GM23248 (cell line): ENCODE measurements at places on chromosomes 2 and 18.

- DNase-seq: no peak
Observed at GRCh38 chr2:175855236-175855635, 146.8 kb downstream of the LNPK start.

- no peak for DNase-seq
Observed at GRCh38 chr2:136334967-136335366, 217.0 kb upstream of the CXCR4 start.

DNA sequence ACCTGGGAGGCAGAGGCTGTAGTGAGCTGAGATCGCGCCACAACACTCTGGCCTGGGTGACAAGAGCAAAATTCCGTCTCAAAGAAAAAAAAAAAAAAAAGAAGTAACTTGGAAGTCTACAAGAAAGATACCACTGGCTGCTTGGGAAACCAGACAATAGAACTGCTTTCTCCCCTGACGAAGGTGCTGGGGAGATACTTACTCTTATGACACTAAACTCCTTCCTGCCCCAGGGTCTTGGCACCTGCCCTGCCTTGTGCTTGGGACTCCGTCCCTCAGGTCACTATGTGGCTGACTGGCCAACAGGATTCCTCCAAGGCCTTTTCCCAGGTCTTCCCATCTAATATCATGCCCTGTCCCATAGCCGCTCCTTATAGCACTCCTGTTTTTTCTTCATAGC is 30.7 kb downstream of the INPP5D start:
- no peak for DNase-seq

GRCh38 chr2:163984986-163985385 is 249.2 kb upstream of the FIGN start:
- DNase-seq: no peak

- DNase-seq: no peak
Observed at GRCh38 chr2:240947176-240947575, 41.0 kb downstream of the CROCC2 start.

DNA sequence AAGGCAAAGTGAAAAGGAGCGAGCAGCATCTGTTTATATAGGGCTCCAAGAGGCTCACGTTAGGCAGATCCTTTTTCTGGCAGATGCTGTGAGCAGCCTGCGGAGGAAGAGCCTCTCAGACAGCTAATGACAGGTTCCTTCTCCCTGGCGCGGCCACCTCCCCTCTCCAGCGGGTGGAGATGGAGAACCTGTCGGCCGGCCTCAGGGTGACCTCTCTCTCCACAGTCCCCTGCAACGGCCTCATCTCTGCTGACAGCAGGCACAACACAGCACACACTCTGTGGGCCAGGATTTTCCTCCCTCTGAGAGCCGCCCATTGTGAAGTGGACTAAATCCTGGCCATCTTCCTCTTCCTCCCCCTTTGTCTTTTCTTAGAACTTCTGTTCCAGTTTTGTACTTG is 119.8 kb downstream of the PRKCE start:
- DNase-seq: peak; percentile 58

- peak; percentile 90 for DNase-seq
Observed at GRCh38 chr2:152432206-152432653, 97.3 kb downstream of the FMNL2 start.

DNA sequence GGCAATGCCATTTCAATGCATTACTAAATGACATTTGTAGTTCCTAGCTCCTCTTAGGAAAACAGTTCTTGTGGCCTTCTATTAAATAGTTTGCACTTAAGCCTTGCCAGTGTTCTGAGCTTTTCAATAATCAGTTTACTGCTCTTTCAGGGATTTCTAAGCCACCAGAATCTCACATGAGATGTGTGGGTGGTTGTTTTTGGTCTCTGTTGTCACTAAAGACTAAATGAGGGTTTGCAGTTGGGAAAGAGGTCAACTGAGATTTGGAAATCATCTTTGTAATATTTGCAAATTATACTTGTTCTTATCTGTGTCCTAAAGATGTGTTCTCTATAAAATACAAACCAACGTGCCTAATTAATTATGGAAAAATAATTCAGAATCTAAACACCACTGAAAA is 45.3 kb downstream of the HADHB start:
- DNase-seq: no peak

- no peak for DNase-seq
Observed at GRCh38 chr2:121018136-121019061, 266.6 kb downstream of the TFCP2L1 start.

DNA sequence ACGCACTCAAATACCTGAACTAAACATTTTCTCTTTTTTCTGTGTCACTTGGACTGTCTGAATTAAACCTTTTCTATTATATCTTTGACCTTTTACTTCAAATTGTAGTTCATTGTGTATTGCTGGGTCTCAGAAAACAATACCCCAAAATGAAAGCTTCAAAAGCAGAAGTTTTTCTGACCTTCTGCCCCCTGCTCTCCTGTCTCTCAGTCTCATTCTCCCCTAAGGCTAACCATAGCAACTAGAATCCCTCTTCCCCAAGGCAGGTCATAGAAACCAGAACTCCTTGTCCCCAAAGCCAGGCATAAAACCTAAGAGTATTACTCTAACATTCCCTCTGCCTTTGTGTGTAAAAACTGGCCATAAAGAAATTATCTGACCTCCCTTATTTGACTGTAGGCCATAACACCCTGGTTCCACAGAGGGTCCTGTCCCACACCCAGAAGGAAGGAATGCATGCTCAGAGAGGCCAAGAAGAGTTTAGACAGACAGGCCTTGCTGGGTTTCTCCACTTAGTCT is 93.5 kb upstream of the B3GNT2 start:
- DNase-seq: no peak

GRCh38 chr2:241289053-241289452 is 26.4 kb downstream of the HDLBP start:
- peak; percentile 7 for DNase-seq

- no peak for DNase-seq
Observed at GRCh38 chr2:84908948-84909713, 3.7 kb downstream of the TMSB10 start.

DNA sequence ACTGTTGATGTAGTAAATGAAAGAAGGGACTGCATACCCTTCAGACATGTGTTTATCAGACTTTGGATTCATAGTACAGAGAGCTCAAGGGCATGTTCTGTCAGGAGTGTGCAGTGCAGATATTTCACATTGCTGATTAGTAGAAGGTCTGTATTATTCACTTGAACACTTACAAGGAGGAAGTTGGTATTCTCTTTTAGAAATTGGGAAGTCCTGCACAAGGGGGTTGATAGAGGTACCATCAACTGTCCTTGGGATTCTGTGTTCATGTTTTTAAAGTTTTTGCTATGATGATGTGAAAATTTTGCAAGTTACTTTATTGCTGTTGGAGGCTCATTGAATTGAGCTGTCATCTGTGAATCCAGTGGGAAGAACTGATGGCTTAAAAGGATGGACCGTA is 6.7 kb downstream of the PSMD1 start:
- DNase-seq: no peak

- peak; percentile 47 for DNase-seq
Observed at GRCh38 chr2:236309669-236310029, 45.4 kb upstream of the ASB18 start.

- DNase-seq: no peak
Observed at GRCh38 chr2:235903782-235904584, 264.2 kb downstream of the GBX2 start.

DNA sequence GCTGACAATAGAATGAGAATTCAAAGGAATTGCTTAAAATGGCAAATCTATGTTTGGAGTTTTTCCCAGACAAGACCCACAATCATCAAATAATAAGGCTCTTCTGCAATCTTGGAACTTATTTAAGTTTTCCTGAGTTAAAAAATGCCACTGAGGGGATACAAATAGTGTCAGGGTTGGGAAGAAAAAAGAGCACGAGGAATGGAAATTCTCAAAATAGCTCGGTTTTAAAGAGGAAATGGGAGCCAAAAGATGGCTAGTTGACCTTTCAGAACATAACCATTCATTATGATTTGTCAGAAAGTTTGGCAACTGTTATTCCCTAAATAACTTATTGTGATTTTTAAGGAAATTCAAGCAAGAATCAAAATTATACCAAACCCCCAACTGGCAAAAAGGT is 127.7 kb downstream of the RAPGEF4 start:
- no peak for DNase-seq

DNA sequence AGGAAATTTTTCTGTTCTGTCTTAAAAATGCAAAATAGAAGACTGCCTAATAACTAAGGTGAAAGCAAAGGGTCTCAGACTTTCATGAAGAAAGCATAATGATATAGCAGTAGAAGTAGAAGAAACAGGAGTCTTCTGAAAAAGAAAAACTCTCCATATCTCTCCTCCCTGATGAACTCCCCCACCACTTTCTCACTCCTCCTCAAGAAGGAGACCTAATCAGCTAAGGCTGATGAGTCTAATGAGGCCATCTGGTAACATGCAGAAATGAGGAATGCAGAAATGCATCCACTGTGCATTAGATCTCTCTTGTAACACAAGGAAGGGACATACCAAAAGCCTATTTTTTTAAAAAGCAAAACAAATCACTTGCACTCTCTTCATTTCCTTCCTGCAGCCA is 273.7 kb upstream of the UBE2E3 start:
- no peak for DNase-seq

GRCh38 chr18:76844742-76845477 is 22.6 kb downstream of the ZNF236 start:
- peak; percentile 23 for DNase-seq

- DNase-seq: no peak
Observed at GRCh38 chr2:236613612-236614011, 44.0 kb downstream of the ACKR3 start.

GRCh38 chr2:117273009-117273671 is 541.4 kb upstream of the DDX18 start:
- DNase-seq: no peak

DNA sequence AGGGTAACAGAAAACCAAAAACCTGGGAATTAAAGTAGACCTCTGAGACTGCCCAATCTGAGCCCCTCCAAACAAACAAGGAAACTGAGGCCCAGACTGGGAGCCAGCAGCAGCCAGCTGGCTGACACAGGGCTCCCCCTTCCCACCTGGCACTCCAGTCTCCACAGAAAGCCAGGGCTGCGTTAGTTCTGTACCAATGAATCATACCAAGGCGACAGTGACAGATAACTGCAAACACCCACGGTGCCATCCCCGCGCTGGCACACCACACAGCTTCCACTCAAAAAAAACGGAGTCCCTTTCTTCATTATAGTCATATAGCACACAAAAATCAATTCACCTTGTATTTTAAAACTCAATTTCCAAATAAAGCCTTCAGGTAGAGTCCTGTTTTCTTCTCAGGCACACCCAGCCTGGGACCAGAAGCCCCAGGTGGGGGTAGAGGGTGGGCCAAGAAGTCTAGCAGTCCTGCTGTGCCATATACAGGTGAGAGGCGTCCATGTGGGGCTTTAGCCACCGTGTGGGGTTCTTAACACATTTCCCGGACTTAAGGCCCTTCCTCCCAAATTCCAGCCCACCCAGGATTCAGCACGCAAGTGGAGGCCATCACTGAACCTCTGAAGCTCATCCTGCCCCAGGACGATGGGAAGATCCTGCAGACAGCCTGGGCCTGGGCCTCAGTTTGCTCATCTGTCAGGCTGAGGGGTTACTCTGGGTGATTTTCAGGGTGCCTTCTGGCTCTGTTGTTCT is 1.2 kb downstream of the PER2 start:
- peak; percentile 52 for DNase-seq

GRCh38 chr18:56959120-56959519 is 187.8 kb upstream of the BOD1L2 start:
- DNase-seq: no peak

- DNase-seq: peak; percentile 3
Observed at GRCh38 chr18:5979176-5979888, 84.0 kb upstream of the TMEM200C start.

DNA sequence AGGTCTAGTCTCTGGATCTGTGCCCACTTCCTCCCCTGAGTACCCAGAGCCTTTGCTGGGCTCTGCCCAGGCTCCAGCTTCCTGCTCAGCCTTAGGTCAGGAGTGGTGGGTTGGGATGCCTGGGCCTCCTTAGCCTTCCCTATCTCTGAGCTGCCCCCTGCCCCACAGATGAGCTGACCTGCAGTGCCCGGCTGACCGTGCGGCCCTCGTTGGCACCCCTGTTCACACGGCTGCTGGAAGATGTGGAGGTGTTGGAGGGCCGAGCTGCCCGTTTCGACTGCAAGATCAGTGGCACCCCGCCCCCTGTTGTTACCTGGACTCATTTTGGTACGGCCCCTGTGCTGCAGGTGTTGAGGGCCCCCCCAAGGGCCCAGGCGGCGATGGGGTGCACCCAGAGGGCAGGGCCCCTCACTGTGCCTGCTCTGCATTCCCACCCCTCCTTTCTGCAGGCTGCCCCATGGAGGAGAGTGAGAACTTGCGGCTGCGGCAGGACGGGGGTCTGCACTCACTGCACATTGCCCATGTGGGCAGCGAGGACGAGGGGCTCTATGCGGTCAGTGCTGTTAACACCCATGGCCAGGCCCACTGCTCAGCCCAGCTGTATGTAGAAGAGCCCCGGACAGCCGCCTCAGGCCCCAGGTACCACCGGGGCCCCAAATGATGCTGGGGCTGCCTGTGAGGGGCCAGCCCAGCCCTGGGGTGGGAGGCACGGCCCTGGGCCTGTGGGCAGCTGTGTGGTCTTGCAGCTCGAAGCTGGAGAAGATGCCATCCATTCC is 30.1 kb upstream of the GMPPA start:
- DNase-seq: no peak

DNA sequence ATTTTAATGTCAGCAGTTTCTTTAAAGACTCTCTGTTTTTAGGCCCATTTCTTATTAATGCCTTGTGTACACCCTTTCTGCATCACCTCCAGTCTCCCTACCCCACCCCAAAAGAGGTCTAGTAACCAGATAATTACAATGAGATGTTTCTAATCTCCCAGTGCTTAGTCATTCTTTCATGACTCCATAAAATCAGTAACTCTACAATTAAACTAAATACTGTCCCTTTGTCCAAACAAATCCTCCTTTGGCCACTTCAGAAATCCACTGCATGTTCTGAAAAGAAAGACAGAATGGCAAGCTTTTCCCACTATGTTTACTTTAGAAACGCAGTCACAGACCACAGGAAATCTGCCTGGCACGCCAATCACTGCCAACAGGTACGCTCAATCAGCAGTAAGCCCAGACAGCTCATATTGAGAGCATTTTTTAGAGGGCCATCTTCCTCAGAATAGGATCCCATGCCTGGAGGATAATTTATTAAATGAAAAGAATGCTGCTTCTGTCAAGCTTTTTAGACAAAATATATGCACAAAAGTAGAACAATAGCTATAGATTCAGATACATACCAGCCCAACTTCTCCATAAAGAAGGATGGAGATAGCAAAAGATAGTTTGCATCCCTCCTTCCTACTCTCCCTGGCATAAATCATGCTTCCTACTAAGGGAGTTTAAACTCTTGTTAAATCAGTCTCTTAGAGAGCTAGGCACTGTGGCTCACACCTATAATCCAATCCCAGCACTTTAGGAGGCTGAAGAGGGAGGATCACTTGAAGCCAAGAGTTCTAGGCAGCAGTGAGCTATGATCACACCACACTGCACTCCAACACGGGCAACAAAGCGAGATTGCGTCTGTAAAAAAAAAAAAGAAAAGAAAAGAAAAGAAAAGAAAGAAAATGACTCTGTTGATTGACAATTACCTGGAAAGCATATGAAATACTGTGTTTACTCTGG is 14.6 kb downstream of the CLASP1 start:
- peak; percentile 52 for DNase-seq

DNA sequence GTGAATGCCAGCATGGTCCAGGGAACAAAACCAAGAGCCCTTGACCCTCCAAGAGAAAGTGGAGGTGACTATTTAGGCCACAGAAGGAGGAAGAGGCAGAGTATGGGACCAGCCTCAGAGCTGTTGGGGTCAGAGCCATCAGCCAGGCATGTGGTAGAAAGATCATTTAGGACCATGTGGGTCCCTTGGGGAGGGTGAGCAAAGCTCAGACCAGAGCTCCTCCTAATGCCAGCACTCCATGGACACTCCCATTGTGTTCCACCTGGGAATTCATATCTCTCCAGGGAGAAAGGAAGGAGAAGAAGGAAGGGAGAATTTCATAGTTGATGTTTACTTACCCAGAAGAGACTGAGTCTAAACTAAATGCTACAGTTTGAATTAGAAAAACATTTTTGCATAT is 73.2 kb downstream of the CYBRD1 start:
- peak; percentile 43 for DNase-seq
